ENCODE measurements at places on chromosomes 1 and 21.

DNA sequence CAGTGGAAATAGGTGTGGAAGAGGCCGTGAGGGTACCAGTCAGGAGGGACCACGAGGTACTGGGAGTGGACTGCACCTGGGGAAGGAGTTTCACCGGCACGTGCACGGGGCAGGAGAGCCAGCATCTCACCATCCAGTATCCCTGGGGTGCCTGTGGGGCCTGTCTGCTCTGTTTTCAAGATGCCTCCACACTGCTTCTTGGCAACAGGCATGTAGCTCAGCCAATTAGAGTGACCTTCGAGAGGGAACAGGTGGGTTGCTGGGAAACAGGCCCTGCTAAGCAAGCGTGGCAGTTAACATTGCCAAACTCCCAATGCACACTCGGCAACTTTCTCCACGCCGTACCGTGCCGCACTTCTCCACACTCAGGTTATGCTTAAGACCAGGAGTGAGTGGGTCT lies 17.7 kb downstream of the KCNC4 start:
- DNase-seq = no peak

- no peak for DNase-seq
These were observed 43.4 kb downstream of the KCNJ15 start for GRCh38 chr21:38300141-38300578.

DNA sequence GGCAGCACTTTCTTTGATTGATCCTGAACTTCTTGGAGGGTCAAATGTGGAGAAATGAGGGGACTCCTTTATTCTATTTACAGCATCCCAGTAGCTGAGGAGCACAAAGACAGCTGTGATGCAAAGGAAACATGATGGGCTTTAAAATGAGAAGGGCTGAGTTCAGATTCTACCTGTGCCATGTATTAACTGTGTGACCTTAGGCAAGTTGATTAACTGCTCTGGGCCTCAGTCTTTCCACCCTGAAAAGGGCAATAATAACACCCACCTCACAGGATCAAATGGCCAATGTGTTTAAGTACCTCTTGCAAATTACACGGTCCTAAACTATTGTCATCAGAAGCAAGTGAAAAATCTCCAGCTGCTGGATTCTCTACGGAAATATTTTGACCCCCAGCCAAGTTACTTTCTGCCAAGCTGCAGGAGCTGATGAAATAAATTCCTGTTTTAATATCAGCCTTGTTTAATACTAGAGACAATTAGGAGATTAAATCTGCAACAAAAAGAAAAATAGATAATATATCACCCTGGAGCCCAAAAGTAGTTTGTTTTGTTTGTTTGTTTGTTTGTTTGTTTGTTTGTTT lies 15.7 kb downstream of the TMEM81 start:
- DNase-seq = no peak

DNA sequence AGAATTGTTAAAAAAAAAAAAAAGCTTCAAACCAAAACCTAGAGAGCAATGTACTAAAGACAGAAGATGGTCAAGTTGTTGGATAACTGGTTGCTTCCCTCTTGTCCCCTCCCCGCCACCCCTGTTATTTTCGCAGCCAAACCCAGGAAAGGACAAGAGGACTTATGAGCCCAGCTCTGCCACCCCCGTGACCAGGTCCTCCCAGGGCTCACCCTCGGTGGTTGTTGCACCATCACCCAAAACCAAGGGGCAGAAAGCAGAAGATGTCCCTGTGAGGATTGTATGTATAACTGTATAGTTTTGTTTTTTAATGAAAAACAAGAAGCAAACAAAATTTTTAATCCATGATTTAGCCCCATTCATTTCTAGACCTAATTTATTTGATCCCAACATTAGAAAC lies 69.4 kb downstream of the VPS26C start:
- no peak for DNase-seq

DNA sequence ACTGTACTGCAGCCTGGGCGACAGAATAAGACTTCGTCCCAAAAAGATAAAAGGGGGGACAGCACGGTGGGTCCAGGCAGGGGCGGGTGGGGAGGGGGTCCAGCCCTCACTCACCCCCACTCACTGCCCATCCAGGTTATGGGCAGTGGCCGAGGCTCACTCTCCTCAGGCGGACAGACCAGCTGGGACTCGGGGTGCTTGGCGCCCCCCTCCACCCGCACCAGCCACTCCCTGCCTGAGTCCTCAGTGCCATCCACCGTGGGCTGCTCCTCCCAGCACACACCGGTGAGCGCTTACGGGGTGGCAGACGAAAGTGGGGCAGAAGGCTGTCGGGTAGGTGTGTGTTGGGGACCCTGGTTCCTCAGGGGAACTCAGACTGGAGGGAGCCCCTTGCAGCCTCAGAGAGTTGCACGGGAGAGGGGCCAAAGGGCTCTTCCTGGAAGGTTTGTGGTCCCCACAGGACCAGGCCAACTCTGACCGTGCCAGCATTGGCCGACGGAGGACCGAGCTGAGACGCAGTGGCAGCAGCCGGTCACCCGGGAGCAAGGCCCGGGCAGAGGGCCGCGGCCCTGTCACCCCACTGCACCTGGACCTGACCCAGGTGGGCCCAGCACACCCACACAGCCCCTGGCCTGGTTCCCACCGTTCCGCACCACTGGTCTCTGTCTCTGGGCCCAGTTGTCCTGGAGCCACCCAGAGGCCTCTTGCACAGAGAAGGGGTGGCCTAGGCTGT lies 6.6 kb downstream of the PLEKHN1 start:
- DNase-seq = no peak

- no peak for DNase-seq
These were observed 237.1 kb downstream of the VAV3 start for GRCh38 chr1:107727866-107728265.

DNA sequence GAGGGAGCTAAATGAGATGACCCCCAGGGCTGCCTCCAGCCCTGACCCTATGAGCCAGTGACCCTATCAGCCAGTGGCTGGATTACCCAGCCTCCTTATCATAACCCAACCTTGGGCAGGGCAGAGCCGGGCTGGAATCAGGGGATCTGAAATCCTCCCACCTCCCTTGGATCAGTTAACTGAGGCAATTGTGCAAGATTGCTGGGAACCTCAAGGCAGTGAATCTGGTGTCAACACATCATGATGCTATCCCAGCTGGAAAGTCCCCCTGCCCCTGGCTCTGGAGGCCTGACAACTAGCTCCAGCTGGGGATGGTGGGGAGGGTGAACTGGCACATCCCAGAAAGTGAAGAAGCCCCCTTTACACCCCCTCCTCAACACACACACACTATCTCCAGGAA lies 6.4 kb upstream of the TSPAN1 start:
- no peak for DNase-seq

- DNase-seq = no peak
These were observed 25.6 kb downstream of the RGS1 start for GRCh38 chr1:192601143-192601542.

- DNase-seq = no peak
These were observed 1.1 kb upstream of the ZNF496 start for GRCh38 chr1:247332623-247333361.
